ENCODE measurements at places on chromosomes 2 and 18.

DNA sequence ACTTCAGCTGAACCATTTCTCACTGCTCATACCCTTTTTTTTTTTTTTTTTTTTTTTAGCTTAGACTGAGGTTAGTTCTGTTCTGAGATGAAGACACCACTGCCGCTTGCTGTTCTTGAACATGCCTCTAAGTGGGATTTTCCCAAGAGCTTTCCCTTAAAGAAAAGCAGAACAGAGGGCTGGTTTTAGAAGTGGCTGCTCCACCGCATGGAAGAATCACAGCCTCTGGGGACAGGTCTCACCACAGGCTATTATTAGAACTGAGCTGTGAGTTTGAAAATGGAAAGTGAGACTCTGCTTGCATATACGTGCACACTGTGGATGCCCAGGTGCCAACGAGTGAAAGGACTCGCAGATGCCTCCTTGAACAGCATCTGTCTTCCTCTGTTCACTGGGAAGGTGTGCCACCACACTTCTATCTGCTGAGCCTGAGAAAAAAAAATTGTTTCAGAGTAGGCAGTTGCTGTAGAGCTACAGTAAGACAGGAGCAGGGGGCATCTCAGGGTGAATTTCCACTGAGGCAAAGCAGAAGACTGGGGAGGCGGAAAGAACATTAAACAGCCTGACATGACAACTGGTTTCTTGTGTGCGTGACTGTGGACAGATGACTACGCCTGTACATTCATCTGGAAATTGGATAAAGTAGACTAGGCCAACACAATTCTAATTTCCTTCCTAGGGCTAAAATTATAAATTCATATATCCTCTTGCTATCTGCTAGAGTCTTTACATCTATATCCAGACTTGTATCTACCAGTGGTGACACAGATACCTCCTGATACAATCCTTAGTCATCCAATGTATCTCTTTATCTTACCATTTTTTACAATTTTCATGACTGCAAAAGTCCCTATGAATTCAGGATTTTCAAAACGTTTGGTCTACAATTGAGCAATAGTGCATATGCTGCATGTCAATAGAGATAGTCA, 1045.7 kb upstream of the CELF4 start:
- no peak overlapping the region for H3K4me3 ChIP-seq
- no peaks in the 10 kb centered on the region for H3K4me1 ChIP-seq
- no peak overlapping the region for H3K27ac ChIP-seq
- H3K27me3 ChIP-seq: no peaks in the 10 kb centered on the region

- H3K27me3 ChIP-seq: no peaks in the 10 kb centered on the region
- DNase-seq: no peak
- H3K4me3 ChIP-seq: no peak overlapping the region
- H3K4me1 ChIP-seq: no peaks in the 10 kb centered on the region
Measured at GRCh38 chr18:50030146-50030545, 164.8 kb downstream of the MYO5B start.

DNA sequence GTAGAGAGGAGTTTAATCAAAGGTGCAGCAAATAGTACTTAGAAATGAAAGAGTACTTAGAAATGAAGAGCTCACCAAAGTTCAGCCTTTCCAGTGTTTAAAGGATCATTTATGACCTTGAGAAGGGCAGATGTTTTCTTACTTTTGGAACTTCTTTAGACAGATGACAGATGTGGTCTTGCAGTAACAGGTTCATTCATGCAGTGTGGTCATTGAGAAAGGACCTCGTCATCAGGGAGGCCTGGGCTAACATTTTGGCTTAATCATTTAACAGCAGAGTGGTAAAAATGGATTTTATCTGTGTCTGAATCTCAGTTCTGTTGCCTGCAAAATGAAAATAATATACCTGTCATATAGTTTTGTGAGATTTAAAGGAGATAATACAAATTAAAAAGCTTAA, 75.1 kb upstream of the NT5C1B start:
- DNase-seq: peak; percentile 11
- peaks cover 21% of the 10 kb centered on the region for H3K4me1 ChIP-seq
- H3K4me3 ChIP-seq: no peak overlapping the region
- no peak overlapping the region for H3K27ac ChIP-seq
- no peaks in the 10 kb centered on the region for H3K27me3 ChIP-seq

DNA sequence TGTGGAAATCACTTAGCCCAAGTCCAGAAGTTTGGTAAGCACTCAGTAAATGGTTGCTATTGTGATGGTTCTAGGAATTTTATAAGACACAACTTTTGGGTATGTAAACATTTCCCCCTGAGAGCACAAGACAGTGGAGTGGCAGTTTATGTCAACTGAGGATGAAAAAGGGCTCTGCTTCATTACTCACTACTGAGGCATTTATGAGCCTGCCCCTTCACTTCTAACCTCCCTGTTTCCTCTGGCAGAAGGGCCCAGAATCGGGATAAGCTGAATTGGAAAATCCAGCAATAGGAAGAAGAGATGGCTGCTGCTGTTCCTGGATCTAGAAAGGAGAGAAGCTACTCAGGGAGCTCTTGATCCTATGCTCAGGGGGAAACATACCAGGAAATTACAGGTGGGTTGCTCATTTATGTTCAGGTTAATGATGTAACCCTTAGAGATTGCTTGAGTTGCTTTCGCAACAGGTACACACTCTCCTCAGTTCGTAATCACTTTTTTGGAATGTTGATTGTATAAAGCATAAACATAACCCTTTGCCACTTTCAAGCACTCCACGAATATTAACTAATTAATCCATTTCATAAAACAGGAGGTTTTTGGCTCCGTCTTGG, 46.3 kb downstream of the ADCYAP1 start:
- no peak overlapping the region for H3K4me3 ChIP-seq
- H3K36me3 ChIP-seq: no peaks in the 10 kb centered on the region
- H3K27ac ChIP-seq: no peak overlapping the region
- H3K27me3 ChIP-seq: 0 out of 2 replicates have a peak, but pooled peaks cover 3% of the 10 kb centered on the region
- DNase-seq: peak; percentile 46

DNA sequence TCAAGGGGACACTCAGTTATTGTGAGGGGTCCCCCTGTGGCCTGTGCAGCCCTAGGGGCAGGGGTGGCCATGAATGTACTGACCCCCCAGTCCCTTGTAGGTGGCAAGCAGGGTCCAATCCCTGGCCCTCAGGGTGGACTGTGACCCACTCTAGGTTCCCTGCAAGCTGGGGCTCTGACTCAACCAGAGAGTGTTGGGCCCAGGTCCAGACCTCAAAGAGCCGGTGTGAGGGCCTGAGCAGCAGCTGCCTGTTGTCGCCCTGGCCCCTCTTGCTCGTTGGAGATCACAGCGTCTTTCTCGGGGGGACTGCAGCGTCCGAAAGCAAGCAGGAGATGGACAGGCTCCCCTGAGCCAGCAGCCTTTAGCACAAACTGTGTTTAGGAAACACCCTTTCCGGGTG, 66.8 kb upstream of the ATG16L1 start:
- H3K27me3 ChIP-seq: no peaks in the 10 kb centered on the region
- no peak for DNase-seq
- H3K4me1 ChIP-seq: no peaks in the 10 kb centered on the region
- no peak overlapping the region for H3K27ac ChIP-seq
- no peak overlapping the region for H3K4me3 ChIP-seq

DNA sequence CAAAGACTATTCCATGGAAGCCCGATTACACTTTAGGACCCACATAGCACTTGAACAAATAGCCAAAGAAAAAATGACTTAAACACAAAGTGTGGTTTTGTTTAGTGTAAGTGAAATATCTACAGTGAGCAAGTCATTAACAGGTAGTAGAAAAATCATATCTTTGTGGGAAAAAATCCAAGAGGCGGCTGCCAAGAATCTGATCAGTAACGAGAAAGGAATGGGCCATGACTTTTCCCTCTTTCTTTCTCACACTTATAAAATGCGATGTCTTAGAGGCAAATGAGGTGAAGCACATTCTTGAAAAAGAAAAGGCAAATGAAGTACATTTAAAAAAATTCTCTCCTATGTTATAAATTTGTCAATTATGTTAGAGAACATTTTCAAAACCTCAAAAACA, 12.9 kb upstream of the GEMIN6 start:
- 0 out of 2 replicates have a peak overlapping the region, but pooled peaks have one; percentile 5 for H3K4me3 ChIP-seq
- peak overlapping the region; percentile 31 for H3K27ac ChIP-seq
- peak; percentile 77 for DNase-seq
- no peaks in the 10 kb centered on the region for H3K36me3 ChIP-seq

GRCh38 chr2:46336283-46336959, 39.2 kb downstream of the EPAS1 start:
- no peaks in the 10 kb centered on the region for H3K36me3 ChIP-seq
- no peak for DNase-seq
- peak overlapping the region; percentile 65 for H3K27ac ChIP-seq
- no peak overlapping the region for H3K4me3 ChIP-seq
- H3K27me3 ChIP-seq: no peaks in the 10 kb centered on the region

GRCh38 chr2:219076253-219076652, 15.5 kb upstream of the IHH start:
- no peak for DNase-seq
- H3K27ac ChIP-seq: no peak overlapping the region

DNA sequence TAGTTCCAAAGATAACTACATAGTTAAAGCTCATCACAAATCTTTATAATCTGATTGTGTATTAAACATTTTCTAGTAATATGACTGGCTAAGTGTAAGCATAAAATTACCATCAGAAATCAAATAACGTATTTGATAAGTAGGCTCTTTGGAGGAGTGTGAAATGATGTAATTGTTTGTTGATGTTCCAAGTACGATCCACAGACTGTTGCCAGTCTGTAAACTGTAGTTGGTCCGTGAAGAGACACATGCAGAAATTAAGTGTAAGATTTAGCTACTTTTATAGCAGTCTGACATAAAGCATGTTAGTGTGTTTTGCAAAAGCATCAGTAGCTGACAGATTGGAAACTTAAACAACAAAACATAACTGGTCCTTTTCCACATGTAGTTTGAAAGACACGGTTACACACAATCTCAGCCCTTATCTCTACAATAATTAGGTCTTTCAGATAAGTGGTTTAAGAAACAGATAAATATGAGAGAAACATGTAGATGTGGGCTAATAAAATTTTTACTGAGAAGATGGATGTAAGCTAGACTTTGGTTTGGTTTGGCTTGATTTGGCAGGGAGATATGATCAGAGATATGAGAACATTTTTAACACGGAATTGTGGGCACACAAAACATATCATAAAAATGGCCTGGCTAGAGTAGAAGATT, 115.0 kb upstream of the EPB41L5 start:
- H3K4me3 ChIP-seq: no peak overlapping the region
- no peaks in the 10 kb centered on the region for H3K27me3 ChIP-seq
- no peak for DNase-seq
- H3K27ac ChIP-seq: no peak overlapping the region
- H3K4me1 ChIP-seq: no peaks in the 10 kb centered on the region

GRCh38 chr2:66127061-66127460, 307.9 kb upstream of the MEIS1 start:
- H3K36me3 ChIP-seq: no peaks in the 10 kb centered on the region
- H3K4me3 ChIP-seq: no peak overlapping the region
- H3K27ac ChIP-seq: no peak overlapping the region
- peaks cover 80% of the 10 kb centered on the region for H3K27me3 ChIP-seq
- DNase-seq: no peak

GRCh38 chr2:23280401-23280800, 104.6 kb upstream of the KLHL29 start:
- H3K4me1 ChIP-seq: no peaks in the 10 kb centered on the region
- no peak overlapping the region for H3K4me3 ChIP-seq
- peak; percentile 61 for DNase-seq
- H3K36me3 ChIP-seq: no peaks in the 10 kb centered on the region
- no peaks in the 10 kb centered on the region for H3K27me3 ChIP-seq

DNA sequence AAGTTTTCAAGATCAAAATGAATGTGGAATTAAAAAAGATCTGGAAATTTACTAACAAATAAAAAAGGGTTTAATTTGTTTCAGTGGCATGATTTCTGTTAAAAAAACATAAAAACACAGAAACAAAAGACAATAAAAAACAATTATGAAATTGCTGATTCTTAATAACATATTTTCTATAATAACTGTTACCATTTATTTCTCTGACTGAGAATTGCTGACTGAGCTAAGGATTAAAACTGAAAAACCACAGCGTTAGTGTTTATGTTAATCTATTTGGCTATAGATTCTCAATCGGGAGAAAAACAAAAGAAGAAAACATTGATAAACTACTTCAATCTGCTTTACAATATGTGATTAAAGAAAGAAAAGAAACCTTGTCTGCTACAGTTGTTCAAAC, 678.6 kb upstream of the ZEB2 start:
- H3K27me3 ChIP-seq: no peaks in the 10 kb centered on the region
- H3K4me1 ChIP-seq: no peaks in the 10 kb centered on the region
- H3K4me3 ChIP-seq: no peak overlapping the region
- H3K36me3 ChIP-seq: no peaks in the 10 kb centered on the region
- no peak overlapping the region for H3K27ac ChIP-seq

DNA sequence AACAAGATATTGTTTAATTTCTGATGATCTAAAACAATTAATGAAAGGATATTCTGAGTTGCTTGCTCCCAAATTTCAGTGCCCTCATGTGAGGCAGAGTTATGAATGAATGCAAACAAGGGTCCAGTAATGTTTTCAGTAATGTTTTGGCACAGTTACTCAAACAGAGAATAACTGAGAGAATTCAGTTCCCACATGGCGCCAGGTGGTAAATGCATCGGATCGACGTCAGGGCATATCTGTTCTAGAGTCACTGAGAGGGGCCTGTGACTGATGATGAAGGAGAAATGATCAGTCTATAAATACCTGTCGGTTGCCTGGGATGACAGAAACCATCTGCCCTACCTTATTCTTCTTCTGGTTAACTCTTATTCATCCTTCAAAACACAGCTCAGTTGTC, 81.4 kb downstream of the KCNS3 start:
- no peak for DNase-seq
- no peaks in the 10 kb centered on the region for H3K36me3 ChIP-seq
- no peak overlapping the region for H3K27ac ChIP-seq

- peaks cover 13% of the 10 kb centered on the region for H3K27me3 ChIP-seq
- peaks cover 9% of the 10 kb centered on the region for H3K4me1 ChIP-seq
- peak; percentile 57 for DNase-seq
- H3K36me3 ChIP-seq: no peaks in the 10 kb centered on the region
- H3K27ac ChIP-seq: no peak overlapping the region
Measured at GRCh38 chr2:26946841-26947784, 23.3 kb upstream of the MAPRE3 start.

- peaks cover 4% of the 10 kb centered on the region for H3K4me1 ChIP-seq
- no peak overlapping the region for H3K4me3 ChIP-seq
- no peak overlapping the region for H3K27ac ChIP-seq
- no peak for DNase-seq
- no peaks in the 10 kb centered on the region for H3K27me3 ChIP-seq
Measured at GRCh38 chr2:105541189-105542050, 142.6 kb upstream of the FHL2 start.
